Aorta (tissue), 5 donors: ENCODE measurements at places on chromosomes 7 and 10.

DNA sequence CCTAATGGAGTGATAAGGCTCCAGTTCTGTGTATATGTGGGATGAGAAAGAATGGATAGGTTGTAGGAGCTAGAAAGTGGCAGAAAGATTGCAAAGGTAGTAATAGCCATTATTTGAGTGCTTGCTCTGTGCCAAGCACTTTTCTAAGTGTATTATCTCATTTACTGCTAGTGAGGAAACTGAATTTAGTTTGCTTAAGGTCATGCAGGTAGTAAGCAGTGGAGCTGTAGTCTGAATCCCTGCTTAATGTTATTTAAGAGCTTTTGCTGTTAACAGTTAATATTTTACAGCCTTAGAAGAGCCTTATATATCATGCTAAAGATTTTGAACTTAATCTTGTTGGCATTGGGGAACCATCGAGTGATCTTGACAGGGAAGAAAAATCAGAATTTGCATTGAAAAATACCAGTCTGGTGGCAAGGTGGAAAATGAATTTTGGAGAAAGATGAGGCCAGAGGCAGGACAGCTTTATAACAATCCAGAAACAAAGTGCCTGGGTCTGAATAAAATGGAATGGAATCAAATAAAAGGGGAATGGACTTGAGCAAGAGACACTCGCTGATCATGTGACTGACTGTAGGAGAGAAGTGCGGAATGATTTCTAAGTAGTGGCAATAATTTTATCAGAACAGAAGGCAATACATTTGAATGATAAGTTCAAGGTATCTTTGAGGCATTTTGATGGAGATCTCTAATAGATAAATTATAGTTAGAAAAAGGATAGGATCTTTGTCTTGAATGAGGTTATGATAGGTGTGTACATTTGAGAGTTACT lies 15.2 kb downstream of the CAPZA2 start:
- no peak for DNase-seq

DNA sequence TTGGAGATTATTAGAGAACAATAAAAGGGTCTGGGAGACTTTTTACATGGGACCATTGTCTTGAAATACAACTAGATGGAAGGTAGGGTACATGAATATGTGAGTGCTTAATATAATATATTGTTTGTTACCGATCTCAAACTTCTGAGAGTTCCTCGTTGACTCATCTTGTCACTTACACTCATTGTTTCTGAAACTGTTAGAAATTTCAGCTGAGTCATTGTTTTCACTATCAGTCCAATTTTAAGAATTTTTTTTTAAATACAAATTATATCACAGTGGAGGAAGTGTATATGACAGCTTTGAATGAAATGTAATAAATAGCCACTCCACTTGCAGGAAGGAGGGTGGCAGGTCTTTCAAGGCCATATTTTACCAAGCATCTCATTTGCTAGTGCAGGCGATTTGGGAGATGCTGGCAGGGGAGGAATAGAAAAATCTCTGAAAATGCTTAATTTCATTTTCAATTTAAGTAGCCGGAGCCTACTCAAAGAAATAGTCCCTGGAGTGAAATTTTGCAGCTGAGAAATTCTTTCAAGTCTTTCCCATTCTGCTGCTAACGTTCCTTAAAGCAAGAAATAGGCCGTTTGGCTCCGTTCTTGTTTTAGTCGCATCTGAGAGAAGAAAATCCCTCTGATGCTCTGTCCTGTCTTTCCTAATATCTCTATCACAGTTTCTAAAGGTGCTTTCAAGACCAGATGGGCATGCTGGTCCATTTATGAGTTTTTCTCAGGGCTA lies 1404.2 kb upstream of the CELF2 start:
- no peak for DNase-seq

GRCh38 chr7:132317701-132318351 lies 258.4 kb downstream of the PLXNA4 start:
- DNase-seq: no peak

DNA sequence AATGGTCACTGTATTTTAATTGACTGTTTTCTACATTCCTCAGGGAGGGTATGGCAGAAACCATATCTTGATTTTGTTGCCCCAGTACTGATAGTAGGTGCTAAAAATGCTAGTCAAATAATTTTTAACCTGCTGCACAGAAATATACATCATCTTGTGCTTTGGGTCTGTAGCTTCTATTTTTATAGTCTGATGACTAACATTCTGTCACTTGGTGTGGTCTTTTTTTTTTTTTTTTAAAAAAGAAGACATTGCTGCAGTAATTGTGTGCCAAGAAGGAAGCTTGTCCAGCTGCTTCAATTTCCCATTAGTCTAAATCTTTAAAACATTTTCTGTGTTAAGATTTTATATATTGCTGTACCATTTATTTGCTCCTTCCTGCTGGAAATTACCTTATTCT lies 83.6 kb downstream of the ICA1 start:
- no peak for DNase-seq

DNA sequence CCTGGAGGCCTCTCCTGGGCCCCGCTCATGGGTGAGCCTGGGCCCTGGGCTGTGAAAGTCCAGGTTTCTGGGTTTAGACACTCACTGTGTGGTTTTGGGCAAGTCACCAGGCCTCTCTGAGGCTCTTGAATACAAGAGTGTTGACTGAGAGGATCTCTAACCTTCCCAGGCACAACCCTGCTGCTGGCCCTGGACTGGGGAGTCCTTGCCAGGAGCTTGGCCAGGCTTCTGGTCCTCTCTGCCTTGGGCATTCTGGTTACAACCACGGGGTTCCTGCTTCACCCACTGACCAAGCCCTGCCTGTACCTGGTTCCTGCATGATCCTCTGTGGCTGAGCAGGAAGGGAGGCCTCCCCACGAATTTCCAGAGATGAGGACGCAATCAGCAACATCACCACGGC lies 63.6 kb upstream of the COL13A1 start:
- no peak for DNase-seq

- DNase-seq: no peak
Measured at GRCh38 chr7:84735011-84735410, 451.8 kb downstream of the SEMA3D start.
